ENCODE measurements at places on chromosomes 7 and 10.

DNA sequence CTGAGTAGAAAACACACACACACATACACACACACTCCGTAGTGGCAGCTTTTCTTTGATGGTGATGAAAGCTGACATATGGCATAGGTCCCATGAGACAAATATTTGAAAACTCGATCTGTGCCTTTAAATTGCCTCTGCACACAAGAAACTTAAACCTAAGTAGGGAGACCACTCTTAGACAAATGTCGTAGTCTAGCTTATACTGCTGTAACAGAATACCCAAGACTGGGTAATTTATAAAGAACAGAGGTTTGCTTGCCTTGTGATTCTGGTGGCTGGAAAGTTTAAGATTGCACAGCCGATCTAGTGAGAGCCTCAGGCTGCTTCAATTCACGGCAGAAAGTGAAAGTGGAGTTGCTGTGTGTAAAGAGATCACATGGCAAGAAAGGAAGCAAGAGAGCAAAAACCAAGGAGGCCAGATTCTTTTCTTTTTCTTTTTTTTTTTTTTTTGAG is 489.4 kb upstream of the SORCS1 start:
- DNase-seq: peak; percentile 41

DNA sequence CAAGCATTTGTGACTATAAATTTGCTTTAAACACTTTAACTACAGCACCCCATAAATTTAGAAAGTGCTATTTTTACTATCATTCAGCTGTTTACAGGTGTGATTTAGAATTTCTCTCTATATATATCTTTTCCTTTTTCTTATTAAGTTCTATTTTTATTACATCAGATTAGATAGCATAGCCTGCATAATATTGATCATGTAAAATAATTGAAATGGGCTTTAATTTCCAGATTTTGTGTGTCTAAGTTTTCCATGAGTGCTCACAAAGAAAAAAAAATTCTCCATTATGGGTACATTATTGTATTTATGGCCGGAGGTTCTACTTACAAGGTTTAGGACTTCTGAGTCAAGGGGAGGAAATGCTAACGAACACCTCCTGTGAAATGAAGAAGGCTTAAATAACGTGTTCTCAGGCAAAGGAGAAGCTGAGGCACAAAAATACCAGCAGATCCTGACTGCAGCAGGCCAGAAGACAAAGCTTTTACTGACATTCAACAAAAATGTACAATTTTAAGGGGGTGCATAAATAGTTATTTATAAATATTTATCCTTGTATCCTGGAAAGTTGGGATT is 114.2 kb downstream of the RNF133 start:
- DNase-seq: no peak

GRCh38 chr10:30988831-30989435 is 42.7 kb downstream of the ZNF438 start:
- DNase-seq: no peak

DNA sequence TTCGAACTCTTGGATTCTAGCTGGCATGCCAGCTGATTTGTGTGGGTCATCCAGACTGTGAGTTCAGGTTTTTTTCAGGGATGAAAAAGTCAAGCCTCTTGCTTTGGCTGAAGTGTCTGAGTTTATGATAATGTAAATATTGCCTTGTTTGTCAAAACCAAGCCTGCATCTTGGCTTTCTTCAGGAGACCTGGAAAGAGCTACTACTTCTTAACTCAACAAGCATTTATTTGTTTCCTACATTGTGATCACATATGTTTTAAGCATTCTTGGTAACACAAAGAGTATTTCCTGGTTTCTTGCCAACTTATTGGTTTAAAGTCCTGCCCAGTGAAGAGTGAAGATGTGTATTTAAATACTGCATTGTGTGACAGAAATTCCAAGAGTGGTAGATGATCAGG is 407.1 kb downstream of the LRMDA start:
- no peak for DNase-seq

DNA sequence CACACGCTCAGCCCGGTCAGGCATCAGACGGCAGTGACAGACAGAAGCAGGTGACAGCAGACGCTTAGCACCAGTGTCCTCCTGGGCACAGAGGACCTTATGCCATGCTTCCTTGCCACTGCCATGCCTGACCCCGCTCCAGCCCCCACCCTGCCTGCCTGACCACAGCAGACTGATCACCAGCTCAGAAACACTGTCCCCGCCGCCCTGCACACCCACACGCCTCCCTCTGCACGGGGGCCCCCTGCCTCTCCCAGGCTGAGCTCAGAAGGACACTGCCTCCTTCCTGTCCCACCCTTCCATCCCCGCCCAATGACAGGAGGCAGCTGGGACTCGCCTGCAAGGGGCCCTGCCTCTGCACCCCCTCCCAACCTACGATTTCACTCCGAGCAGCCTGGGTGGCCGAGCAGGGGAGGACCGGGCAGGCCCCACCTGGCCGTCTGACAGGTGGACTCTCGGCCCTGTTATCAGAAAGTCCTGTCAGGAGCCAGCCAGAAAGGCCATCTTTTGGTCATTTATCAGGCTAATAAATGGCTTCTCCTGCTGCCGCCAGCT is 183.4 kb downstream of the ELFN1 start:
- DNase-seq: no peak

All from hepatocyte (in vitro differentiated cells).